T1000 (cell line): ENCODE measurements at places on chromosomes 5 and 9.

DNA sequence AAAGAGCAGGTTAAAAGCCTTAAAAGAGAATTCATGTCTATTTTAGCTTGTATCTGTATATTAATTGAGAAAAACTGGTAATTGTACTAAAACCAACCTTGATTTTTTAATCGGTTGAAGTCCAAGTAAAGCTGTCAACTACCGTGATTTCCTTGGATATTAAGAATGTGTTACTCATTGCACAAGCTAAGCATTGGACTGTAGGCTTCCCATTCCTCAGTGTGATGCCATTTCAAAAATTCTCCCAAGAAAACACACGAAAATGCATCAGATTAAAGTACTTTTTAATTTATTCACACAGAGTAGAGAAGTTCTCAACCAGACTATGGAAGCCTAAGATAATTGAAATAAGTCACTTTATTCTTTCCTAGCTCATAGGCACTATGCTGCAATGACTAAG, 761.4 kb upstream of the TYRP1 start:
- DNase-seq, result no peak

GRCh38 chr5:55231919-55232270, 1.5 kb downstream of the CCNO start:
- no peak for DNase-seq

DNA sequence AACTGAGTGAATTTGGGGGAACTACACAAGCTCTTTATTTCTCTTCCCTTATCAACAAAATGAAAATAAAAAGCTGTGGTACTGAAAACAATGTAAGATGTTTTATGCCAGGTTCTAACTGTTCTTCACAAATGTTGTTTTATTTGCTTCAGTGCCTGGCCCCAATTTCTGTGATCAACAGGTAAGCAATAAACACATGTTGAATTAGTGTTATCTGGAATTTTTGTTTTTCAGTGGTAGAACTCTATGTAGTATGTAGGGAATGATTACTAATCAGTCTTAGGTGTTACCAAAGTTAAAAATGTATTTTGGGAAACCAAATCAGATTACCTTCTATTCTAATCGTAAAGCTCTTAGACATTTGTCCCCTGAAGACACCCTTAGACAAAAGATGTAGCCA, 7.5 kb upstream of the DPYSL3 start:
- DNase-seq, result no peak

GRCh38 chr9:109110329-109111021, 9.3 kb downstream of the TMEM245 start:
- DNase-seq, result no peak

DNA sequence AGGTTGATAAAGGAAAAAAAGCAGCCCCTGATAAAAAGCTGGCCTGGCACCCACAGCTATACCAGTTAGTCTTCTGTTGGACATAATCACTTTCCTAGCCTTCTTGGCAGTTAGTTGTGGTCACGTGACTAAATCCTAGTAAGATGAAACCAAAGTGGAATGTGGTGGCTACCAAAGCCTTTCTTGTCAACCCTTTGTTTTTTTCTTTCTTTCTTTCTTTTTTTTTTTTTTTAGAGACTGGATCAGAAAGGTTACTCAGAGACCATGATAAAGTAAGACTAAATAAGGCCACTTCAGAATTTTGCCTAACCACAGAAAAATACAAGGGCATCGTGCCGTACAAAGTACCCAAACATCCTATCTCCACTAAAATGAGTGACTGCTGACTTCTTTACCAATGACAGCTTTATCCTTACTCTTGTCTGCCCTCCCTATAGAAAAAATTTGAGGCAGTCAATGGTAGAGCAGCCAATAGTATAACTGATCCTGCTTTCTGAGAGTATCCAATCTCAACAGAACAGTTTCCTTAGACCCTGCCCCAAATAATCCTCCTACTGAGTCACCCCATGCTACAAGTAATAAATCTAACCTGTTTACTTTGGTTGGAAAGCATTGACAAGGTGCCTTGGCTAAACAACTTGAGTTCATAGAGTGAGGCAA, 14.2 kb upstream of the KIF27 start:
- no peak for DNase-seq
